ENCODE measurements at places on chromosomes 2 and 18.

GRCh38 chr2:141317986-141318385 is 812.8 kb downstream of the LRP1B start:
- H3K27ac ChIP-seq = no peak overlapping the region
- H3K4me1 ChIP-seq = no peaks in the 10 kb centered on the region
- DNase-seq = no peak
- H3K4me3 ChIP-seq = no peak overlapping the region
- H3K36me3 ChIP-seq = no peaks in the 10 kb centered on the region

DNA sequence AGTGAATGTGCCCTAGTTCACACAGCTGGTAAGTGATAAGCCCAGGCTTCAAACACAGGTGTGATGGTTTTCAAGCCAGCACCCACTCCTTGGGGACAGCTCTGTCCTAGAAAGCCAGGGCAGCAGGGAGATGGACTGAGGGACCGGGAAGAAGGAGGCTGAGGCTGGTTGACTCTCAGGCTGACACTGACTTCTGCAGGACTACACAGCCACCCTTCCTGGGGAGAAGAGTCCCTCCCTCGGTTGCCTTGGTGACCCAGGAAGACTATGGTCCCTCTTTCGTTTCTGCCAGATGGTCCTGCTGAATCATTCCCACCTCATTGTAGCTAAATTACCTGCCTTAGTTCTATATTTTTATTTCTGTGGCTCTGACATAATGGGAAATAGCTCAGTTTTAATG is 11.3 kb upstream of the FSHR start:
- no peaks in the 10 kb centered on the region for H3K4me1 ChIP-seq
- H3K27ac ChIP-seq = no peak overlapping the region
- no peak for DNase-seq
- no peaks in the 10 kb centered on the region for H3K27me3 ChIP-seq

DNA sequence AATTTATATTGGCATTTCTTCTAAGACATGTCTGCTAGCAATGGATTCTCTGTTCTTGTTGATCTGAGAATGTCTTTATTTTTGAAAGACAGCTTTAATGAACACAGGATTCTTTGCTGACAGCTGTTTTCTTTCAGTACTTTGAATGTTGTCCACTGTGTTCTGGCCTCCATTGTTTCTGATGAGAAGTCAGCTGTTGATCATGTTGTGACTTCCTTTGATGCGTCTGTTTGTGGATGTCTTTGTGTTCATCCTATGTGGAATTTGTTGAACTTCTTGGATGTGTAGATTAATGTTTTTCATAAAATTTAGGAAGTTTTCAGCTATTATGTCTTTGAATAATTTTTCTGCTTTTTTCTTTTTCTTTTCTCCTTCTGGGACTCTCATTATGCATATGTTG is 39.8 kb upstream of the KCNF1 start:
- H3K27me3 ChIP-seq = peaks cover 12% of the 10 kb centered on the region
- H3K4me1 ChIP-seq = peaks cover 5% of the 10 kb centered on the region
- H3K36me3 ChIP-seq = peaks cover 9% of the 10 kb centered on the region
- H3K4me3 ChIP-seq = no peak overlapping the region

- no peak overlapping the region for H3K4me3 ChIP-seq
- peaks cover 10% of the 10 kb centered on the region for H3K4me1 ChIP-seq
- H3K36me3 ChIP-seq = no peaks in the 10 kb centered on the region
- no peak for DNase-seq
Observed at GRCh38 chr18:66124394-66124793, 373.6 kb downstream of the CDH7 start.

DNA sequence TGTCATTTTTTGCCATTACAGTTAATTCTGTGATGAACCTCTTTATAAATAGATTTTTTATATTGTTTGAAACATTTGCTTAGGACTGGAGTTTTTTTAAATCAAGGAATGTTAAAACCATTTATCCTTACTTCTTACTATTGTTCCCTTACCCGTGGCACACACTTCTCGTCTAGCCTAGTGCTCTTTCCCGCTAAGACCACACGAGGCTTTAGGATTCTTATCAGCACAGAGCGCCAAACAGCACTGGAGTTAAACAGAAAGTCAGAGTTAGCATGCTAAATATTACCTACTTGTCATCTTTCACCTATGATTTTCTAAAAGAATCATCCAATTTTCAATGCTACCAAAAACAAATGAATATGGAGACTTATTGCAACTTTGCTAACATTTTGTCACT is 112.6 kb downstream of the TMEFF2 start:
- no peaks in the 10 kb centered on the region for H3K27me3 ChIP-seq
- no peaks in the 10 kb centered on the region for H3K4me1 ChIP-seq
- peak overlapping the region; percentile 22 for H3K27ac ChIP-seq
- H3K36me3 ChIP-seq = no peaks in the 10 kb centered on the region
- DNase-seq = no peak

DNA sequence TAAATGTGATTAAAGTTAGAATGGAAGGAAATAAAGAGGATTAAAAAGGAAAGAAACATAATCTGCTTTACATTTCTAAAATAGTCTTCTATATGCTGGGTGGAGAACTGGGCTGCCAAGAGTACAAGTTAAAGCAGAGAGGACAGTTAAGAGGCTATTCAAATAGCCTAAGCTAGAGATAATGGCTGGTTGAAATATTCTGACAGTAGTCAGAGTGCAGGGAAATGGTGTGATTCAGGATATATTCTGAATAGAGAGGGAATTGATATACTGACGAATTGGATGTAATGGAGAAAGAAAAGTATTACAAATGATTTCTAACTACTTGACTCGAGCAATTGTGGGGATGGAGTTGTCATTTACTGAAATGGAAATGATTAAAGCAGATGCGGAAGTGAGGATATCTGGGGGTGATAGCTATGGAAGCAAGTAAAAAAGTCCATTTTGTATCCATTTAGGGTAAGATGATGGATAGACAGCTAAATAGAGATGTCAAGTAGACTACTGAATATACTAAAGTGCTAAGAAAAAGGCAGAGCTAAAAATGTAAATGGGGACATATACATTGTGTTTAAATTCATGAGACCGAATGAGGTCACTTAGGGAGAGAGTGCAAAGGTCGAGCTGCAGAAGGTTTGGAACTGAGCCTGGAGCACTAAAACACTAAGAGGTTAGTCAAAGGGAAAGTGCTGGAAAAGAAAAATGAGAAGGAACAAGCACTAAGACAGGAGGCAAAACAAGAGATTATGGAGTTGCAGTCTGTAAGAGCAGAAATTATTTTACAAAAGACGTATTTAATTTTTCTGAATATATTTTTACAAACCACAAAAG is 696.8 kb downstream of the LRRTM4 start:
- H3K4me3 ChIP-seq = no peak overlapping the region
- no peaks in the 10 kb centered on the region for H3K36me3 ChIP-seq
- no peak for DNase-seq
- no peaks in the 10 kb centered on the region for H3K27me3 ChIP-seq

DNA sequence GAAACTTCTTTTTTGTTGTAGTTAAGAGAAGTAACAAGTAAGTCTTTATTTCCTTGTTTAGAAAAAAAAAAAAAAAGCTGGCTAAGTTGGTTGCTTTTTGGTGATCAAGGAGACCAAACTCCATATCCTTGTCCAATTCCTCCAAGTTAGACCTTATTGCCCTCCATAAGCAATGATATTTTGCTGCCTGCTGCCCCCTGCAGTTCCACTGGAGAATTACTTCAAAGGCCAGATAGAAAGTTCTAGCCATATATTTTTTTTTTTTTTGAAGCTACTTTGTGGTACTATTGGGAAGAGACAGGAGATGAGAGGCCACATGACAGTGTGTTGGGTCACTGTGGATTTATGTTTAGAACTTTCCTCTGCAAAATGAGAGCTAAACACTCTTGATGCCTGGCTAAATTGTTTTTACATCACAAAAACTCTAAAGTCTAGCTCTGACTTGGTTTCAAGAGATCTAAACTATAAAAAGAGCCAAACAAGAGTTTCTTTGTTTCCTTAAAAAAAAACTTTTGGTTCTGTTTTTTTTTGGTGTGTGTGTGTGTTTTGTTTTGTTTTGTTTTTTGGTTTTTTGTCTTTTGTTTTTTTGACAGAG is 80.7 kb upstream of the RASGRP3 start:
- peaks cover 3% of the 10 kb centered on the region for H3K27me3 ChIP-seq
- H3K4me1 ChIP-seq = peaks cover 7% of the 10 kb centered on the region
- H3K36me3 ChIP-seq = peaks cover 61% of the 10 kb centered on the region
- peak; percentile 42 for DNase-seq

GRCh38 chr2:36871068-36871707 is 95.1 kb downstream of the STRN start:
- no peak overlapping the region for H3K27ac ChIP-seq
- H3K4me1 ChIP-seq = no peaks in the 10 kb centered on the region
- DNase-seq = no peak
- H3K27me3 ChIP-seq = peaks cover 3% of the 10 kb centered on the region

GRCh38 chr2:85823951-85824350 is 64.8 kb downstream of the ST3GAL5 start:
- no peaks in the 10 kb centered on the region for H3K36me3 ChIP-seq
- no peak overlapping the region for H3K4me3 ChIP-seq
- DNase-seq = no peak
- no peak overlapping the region for H3K27ac ChIP-seq
- H3K27me3 ChIP-seq = peaks cover 12% of the 10 kb centered on the region

- no peaks in the 10 kb centered on the region for H3K36me3 ChIP-seq
- H3K4me1 ChIP-seq = peaks cover 11% of the 10 kb centered on the region
- no peak for DNase-seq
- no peaks in the 10 kb centered on the region for H3K27me3 ChIP-seq
- H3K27ac ChIP-seq = no peak overlapping the region
Observed at GRCh38 chr2:59665021-59665420, 888.4 kb downstream of the BCL11A start.

GRCh38 chr2:54497763-54498680 is 41.9 kb downstream of the SPTBN1 start:
- no peak overlapping the region for H3K27ac ChIP-seq
- H3K4me3 ChIP-seq = no peak overlapping the region
- peaks cover 10% of the 10 kb centered on the region for H3K27me3 ChIP-seq
- H3K4me1 ChIP-seq = peaks cover 10% of the 10 kb centered on the region

DNA sequence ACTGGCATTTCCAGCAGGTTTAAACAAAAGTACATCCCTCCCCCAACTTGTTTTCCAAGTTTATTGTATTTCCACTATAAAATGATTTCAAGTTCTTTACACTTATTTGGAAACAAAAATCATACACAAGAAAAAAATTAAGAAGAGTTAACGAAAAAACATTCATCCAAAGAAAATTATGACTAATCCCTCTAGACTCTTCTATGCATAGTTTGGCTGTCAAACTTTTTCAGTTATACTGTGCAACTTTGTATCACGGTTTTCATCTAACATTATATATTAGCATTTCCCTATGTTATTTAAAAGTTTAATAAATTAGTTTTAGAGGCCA is 627 bp downstream of the WDCP start:
- no peak for DNase-seq
- H3K36me3 ChIP-seq = peaks cover 8% of the 10 kb centered on the region
- H3K4me3 ChIP-seq = peak overlapping the region; percentile 95
- H3K27ac ChIP-seq = no peak overlapping the region

- H3K27ac ChIP-seq = no peak overlapping the region
- H3K4me1 ChIP-seq = no peaks in the 10 kb centered on the region
- H3K4me3 ChIP-seq = no peak overlapping the region
- DNase-seq = no peak
- peaks cover 19% of the 10 kb centered on the region for H3K27me3 ChIP-seq
Observed at GRCh38 chr2:37357069-37357468, 12.6 kb downstream of the QPCT start.

DNA sequence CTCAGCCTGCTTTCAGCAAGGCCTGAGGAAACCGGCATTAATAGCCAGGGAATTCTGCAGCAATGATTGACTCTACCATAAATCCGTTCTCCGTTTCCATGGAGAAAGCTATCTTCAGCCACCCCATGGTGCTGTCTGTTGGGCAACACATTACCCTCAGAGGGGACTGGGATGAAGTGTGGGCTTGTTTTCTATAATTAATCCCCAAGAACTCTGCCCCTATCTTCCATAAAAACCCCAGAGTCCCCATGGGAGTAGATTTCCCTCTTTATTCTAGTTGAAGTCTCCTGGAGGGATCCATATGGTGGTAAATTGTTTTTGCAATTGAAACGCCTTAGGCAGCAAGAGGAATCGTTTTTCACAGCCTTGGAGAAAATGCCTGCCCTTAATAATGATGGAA is 9.2 kb downstream of the G6PC2 start:
- H3K27ac ChIP-seq = no peak overlapping the region
- DNase-seq = no peak
- peaks cover 9% of the 10 kb centered on the region for H3K4me1 ChIP-seq
- H3K4me3 ChIP-seq = no peak overlapping the region
- peaks cover 30% of the 10 kb centered on the region for H3K27me3 ChIP-seq

- no peak overlapping the region for H3K4me3 ChIP-seq
- peak overlapping the region; percentile 41 for H3K27ac ChIP-seq
- peaks cover 89% of the 10 kb centered on the region for H3K36me3 ChIP-seq
- no peak for DNase-seq
Observed at GRCh38 chr2:99974682-99975375, 167.6 kb downstream of the AFF3 start.

DNA sequence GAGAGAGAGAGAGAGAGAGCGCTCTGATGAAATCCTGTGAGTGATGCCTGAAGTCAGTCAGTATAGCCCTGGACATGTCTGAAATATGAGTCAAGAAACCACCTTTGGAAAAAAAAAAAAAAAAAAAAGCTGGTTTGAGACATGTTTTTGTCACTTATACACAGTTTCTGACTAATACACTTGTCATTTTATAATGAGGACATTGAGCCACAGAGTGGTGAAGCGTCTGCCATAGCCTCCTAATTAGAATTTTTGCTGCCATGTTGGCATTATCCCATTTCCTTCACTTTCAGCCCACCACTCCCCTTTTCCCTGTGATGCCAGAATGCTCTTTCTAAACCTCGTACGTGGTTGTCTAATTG is 15.7 kb upstream of the MYO3B start:
- no peak overlapping the region for H3K27ac ChIP-seq
- DNase-seq = no peak
- H3K36me3 ChIP-seq = no peaks in the 10 kb centered on the region
- no peak overlapping the region for H3K4me3 ChIP-seq
- H3K4me1 ChIP-seq = no peaks in the 10 kb centered on the region

DNA sequence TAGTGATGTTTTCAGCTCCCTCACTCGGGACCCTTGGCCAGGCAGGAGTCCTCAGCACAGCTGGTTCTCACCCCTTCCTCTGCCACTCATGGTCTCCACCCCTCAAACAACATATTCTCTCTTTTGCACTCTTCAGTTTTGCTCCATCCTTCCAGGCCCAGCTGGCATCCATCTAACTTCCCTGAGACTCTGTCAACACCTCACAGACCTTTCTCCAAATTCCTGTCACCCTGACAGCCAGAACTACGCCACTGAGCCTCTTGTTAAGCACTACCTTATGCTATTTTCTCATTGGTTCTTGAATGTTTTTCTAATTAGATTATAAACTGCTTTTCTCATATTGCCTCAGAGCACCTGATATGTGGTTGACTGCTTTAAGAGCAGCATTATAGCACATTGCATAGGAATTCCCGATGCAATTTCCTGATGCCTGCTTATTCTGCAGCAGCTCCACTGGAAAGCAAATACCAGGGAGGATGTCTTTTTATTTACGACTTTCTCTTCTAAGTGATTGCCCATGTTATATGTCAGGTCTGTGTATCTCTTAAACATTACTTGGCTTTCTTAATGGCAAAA is 12.4 kb upstream of the INO80C start:
- H3K36me3 ChIP-seq = no peaks in the 10 kb centered on the region
- no peak for DNase-seq
- H3K4me1 ChIP-seq = peaks cover 39% of the 10 kb centered on the region
- H3K27me3 ChIP-seq = peaks cover 2% of the 10 kb centered on the region
- peak overlapping the region; percentile 31 for H3K27ac ChIP-seq
- no peak overlapping the region for H3K4me3 ChIP-seq
